ENCODE measurements at places on chromosomes 12 and 14.

DNA sequence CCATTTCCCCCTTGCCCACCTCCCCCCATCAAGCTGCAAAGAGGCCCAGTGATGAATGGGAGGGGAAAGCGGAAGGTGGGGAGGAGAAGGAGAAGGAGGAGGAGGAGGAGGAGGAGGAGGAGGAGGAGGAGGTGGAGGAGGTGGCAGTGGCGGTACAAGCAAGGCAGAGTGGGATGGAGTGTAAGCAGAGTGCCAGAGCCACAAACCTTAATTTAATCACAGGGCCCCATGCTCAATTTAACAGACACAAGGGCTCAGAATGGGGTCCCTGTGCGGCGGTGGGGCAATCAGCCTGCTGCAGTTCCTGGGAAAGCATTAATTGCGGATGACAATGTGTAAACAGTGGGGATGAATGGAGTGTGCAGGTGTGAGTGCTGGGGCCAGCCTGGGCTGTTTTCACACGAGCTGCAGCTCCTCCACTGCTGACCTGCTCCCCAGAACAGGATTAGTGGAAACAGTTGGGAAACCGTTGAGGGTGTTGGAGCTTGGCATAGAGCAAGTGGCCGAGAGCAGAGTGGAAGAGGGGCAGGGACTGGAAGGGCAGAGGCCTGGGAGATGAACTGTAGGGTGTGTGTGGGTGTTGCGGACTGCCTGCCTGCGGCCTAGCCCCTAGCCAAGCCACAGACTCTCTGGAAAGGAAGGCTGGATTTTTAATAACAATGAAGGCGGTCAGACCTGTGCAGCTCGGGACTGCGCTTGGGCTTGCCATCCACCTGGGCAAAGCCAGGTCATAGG lies 36.4 kb upstream of the SMOC1 start:
- no peak for DNase-seq

GRCh38 chr12:29902043-29902442 lies 118.3 kb upstream of the TMTC1 start:
- no peak for DNase-seq

GRCh38 chr14:68701001-68701741 lies 91.7 kb downstream of the ZFP36L1 start:
- peak; percentile 9 for DNase-seq

DNA sequence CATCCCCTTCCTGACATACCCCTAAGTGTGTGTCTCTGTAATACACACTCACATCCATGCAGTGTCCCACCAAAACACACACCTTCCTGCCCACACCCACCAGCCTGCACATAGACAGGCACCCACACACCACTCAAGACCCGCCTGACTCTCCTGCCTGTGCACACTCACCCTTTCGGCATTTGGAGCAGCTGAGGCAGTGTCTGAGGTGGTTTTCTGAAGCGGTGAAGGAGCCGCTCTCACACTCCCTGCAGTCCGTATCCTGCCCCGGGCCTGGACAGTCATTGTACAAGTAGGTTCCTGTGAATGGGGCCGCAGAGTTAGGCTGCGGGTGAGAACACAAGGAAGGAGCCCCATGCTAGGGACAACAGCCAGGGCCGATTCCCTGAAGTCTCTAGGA lies 8.3 kb downstream of the TNFRSF1A start:
- DNase-seq, result no peak

GRCh38 chr12:104653730-104654664 lies 197.2 kb downstream of the CHST11 start:
- no peak for DNase-seq

DNA sequence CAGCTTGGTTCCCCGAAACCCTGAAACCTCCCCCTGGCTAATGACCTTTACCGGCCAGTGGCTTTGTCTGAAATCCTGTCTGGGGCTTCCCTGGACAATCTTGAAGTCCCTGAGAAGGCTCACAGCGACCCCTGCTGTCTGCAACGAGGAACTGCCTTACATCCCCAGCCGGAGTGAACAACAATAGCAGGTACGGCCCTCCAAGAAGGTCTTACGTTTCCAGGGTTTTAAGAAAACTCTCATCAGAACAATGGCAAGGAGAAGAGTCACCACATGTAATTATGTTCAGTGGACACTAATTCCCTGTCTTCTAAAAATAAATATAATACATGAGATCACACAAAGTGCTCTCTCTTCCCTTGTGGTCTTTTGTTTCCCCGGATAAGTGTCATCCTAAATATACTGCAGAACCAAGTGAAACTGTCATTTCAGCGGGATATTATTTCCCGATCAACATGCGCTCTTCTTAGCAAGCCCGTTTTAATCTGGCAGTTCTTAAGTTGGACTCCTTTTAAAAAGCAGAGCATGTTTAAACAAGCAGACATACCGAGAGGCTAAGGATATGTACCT lies 53.3 kb downstream of the RBM19 start:
- DNase-seq, result peak; percentile 42

- DNase-seq, result no peak
Measured at GRCh38 chr12:53056901-53057300, 7.0 kb downstream of the TNS2 start.

GRCh38 chr14:59271256-59271655 lies 82.8 kb downstream of the DAAM1 start:
- DNase-seq, result no peak

GRCh38 chr12:29782871-29783772 lies 620 bp downstream of the TMTC1 start:
- peak; percentile 41 for DNase-seq

- no peak for DNase-seq
Measured at GRCh38 chr14:80059041-80059440, 152.3 kb downstream of the DIO2 start.

GRCh38 chr12:116647813-116648212 lies 88.6 kb downstream of the MAP1LC3B2 start:
- no peak for DNase-seq

DNA sequence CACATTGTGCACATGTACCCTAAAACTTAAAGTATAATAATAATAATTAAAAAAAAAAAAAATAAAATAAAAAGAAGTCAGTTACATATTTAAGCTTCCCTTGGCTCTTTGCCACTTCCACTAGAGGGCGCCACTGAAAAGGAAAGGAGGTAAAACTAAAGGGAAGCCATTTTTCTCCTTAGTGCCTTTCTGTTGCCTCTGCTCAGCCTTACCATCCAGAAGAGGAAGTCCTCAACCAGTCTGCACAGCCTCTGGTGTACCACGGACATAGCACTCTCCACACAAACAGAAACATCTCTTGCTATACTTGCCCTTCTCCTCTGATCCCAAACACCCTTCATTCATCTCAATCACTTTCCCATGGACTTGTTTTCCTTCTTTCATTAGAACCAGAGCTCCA lies 169.0 kb upstream of the EEA1 start:
- DNase-seq, result peak; percentile 72

GRCh38 chr14:94119071-94119470 lies 8.5 kb downstream of the IFI27 start:
- DNase-seq, result peak; percentile 16

DNA sequence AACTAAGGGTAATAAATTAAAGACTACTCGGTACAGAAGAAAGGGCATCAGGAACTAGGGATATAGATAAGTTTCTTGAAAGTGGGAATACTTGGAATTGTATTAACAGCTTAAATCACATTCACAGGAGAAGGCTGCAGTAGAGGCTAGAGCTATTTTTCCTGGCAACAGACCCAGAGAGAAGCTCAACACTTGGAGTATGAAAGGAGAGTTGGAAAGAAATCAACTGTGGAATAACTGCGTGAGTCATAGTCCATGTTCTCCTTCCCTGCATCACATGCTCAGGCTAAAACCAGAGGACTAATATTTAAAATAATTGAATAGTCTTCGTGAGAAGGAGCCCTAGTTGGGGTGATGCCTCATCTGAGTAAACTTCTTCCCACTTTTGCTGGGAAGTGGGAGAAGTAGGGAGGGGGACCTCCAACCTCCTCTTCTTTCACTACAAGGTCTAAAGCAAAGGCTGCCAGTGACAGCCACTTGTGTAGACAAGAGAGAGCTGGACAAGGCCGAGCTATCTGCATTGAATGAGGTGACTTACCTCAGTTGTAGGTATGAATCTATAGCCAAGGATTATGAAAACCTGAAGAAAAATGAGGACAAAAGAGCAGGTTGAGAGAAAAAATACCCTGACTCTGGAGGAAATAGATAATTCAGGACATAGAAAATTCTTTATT lies 32.7 kb downstream of the DYRK2 start:
- DNase-seq, result no peak

GRCh38 chr14:68234101-68234905 lies 414.7 kb downstream of the RAD51B start:
- DNase-seq, result no peak

DNA sequence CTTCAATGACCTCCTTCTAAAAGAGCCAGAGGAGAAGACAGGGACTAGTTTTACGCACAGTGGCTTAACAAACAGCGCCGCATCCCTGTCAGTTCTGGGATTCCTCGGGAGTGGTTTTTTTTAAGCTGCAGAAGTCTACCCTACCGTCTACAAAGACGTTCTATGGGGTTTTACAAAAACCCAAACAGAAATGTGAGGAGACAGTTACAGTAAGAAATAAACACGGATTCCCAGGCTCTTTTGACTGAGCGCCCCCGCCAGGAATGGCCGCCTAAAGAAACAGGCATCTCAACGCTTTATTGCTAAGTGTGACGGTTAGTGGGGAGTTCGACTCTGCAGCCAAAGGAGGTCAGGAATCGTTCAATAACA lies 484 bp downstream of the ALKBH1 start:
- no peak for DNase-seq

GRCh38 chr12:106633451-106633823 lies 50.6 kb downstream of the RFX4 start:
- no peak for DNase-seq

- DNase-seq, result no peak
Measured at GRCh38 chr14:104390941-104391901, 188.3 kb upstream of the C14orf180 start.

- no peak for DNase-seq
Measured at GRCh38 chr14:67487937-67488893, at the start of gene TMEM229B. Gene TMEM229B (minus strand): TSS chr14:67488721. CDS start chr14:67473923, 14,798 bp downstream.

DNA sequence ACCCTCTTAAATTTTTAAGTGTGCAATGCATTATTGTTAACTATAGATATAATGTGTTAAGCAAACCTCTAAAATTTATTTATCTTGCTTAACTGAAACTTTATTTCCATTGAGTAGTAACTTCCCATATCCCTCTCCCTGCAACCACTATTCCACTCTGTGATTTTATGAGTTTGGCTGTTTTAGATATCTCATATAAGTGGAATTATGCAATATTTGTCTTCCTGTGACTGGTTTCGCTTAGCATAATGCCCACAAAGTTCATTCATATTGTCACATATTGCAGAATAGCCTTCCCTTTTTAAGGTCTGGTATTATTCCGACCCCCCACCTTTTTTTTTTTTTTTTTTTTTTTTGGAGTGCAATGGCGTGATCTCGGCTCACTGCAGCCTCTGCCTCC lies 247.6 kb downstream of the EMP1 start:
- DNase-seq, result no peak
